Posterior cingulate gyrus (tissue), 11 donors: ENCODE measurements at places on chromosomes 4 and X.

GRCh38 chr4:38805530-38806145 lies 1.0 kb upstream of the TLR1 start:
- DNase-seq, result no peak

DNA sequence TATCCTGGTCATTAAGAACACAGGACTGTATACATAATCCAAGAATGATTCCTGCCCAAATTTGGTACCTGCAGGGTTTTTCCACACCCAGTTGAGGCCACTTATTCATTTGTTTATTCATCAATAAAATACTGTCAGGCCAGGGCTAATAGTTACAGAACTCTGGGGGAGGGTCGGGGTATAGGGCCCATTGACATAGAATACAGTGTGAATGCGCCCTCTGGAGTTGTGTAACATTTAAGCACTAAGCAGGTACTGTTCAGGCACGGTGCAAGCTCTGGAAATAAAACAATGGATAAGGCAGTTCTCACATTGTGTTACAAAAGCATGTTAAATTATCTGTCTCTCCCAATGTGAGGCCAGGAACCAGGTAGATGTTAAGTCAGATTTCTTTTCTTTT lies 30.8 kb upstream of the LRBA start:
- DNase-seq, result no peak

DNA sequence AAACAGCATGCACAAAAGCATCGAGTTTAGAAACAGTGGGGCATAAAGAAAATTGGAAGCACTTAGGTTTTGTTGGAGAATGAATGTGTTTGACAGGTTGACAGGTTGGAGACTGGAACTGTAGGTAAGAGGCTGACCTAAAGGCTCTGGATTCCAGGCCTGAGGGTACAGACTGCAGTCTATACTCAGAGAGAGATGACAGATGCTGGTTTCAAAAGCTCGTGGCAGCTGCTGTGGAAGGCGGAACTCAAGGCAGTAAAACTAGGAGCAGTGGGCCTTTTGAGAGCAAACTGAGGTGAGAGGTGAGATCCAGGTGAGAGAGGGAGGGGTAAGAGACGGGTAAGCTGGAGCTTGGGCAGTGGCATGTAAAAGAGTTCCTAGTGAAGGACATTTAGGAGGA lies 415.2 kb downstream of the TRIML1 start:
- DNase-seq, result no peak

- no peak for DNase-seq
Observed at GRCh38 chrX:133370696-133371275, 44.5 kb downstream of the GPC4 start.

DNA sequence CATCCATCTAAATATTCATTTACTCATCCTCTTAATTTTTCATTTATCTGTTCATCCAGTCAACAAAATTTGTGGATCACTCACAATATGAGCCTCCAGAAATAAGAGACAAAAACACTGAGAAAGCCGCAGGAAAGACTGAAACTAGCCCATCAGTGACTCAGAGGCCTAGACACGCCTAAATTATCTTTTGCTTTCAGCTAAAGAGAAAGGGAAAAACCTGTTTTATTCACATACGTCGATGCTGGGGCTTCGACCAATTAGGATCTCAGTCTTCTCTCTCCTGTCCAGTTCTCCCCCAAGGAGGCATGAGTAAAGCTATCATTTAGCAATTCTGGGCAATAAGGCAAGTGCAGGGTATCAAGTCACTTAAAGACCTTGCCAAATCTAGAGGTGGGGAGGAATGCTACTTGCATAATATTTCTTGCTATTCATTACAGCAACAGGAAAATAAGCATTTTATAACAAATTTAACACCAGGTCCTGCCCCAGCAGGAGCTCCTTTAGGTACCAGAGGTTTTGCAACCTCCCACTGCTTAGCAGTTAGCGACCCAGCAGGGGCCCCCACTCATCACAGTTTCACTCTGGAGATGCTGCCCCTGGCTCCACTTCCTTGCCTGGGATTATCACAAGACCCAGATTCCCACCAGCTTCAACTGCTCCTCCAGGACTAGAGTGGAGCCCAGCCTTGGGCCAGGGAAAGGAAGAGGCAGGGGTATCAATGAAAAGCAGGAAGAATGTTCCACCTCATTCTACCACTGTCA lies 30.1 kb upstream of the TMEM154 start:
- no peak for DNase-seq

- DNase-seq, result no peak
Observed at GRCh38 chr4:134585972-134586371, 384.4 kb upstream of the PABPC4L start.

DNA sequence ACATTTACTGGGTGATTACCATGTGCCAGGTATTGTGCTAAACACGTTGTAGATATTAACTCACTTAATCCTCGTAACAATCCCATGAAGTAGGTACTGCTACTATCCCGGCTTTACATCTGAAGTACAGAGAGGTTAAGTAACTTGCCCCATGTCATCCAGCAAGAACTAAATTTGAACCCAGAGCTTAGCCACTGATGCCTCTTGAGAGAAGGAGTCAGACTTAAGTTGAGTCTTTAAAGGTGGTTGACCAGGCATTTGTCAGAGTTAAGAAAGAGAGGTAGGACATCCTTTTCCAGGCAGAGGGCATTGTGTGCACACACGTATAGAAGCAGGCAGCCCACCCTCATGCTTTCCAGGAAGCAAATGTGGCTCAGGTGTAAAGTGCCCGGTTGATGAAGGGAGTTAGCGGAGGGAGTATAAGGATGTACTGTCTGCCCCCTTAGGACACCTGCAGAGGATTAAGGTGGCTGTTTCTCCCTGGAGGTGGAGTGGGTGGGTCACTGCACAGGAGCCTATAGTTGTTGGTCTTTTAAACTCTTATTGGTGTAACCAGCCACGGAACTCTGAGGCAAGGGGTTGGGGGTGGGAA lies 335 bp upstream of the CD38 start:
- no peak for DNase-seq

DNA sequence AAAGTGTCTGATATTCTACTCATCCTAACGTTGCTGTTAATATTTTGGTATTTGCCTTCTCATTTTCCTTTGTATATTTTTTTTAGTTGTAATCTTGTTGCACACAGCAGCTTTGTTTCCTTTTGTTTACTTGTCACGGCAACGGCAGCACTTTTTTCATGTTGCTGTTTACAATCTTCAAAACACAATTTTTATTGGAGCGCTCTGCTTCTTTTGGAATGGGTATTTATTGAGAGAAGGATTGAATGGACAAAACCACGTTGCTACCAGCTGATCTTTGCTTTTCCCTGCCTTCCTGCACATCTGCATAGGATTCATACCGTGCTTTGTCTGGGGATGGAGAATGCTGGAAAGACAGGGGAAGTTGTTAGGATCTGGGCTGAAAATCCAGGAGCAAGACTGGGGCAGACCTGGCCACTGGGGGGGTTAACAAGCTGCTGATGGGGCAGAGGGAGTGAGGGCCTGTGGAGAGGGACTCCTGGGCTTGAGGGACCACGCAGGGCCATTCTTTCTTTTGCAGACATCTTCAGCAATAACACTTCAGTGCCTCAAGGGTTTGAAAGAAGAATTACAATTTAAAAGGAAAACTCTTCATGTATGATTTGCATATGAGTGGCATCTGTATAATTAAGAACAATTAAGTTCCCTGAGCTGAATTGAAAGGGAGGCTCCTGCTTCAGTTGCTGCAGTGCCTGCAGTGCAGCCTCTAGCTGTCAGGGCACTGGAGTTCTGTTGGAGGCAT lies 69.8 kb downstream of the TMEM131L start:
- DNase-seq, result no peak

GRCh38 chr4:16729336-16729735 lies 169.1 kb downstream of the LDB2 start:
- no peak for DNase-seq

- no peak for DNase-seq
Observed at GRCh38 chr4:106816496-106816895, 219.6 kb downstream of the DKK2 start.

DNA sequence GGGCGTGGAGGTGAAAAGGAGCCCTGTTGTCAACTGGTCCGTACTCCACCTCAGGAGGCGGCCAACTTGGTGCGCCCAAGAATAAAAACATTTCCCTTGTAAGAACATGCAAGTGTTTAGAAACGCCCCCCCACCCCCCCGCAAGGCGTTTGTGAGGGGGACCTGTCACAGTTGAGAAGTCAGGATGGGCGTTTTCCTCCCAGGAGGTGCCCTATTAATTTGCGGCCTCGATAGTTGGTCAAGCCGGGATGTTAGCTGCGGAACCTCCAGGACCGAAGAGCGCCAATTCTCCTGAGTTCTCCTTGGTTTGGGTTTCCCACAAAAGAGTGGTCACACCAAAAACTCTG lies 651 bp upstream of the SAP30 start:
- no peak for DNase-seq
